ENCODE measurements at places on chromosomes 1 and 21.

- no peak for DNase-seq
Measured at GRCh38 chr1:199690496-199690895, 337.0 kb upstream of the NR5A2 start.

DNA sequence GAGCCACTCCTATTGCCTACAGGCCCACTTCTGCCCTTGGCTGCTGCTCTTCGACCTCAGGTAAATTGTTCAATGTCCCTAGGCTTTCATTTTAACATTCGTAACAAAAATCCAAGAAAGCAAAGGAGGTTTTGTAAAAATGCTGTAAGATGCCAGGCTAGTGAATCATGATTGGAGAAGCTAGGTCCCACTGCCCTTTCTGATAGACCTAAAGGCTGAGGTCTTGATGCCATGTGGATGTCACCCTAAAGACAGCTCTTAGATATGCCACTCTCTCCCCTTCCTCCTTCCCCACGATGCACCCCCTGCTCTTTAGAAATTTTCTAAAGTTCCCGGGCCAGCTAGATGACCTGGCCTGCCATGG is 9.9 kb upstream of the TMEM39B start:
- no peak for DNase-seq

GRCh38 chr1:184507165-184507564 is 120.3 kb downstream of the C1orf21 start:
- DNase-seq, result no peak

GRCh38 chr1:98550076-98550475 is 111.4 kb upstream of the SNX7 start:
- no peak for DNase-seq

DNA sequence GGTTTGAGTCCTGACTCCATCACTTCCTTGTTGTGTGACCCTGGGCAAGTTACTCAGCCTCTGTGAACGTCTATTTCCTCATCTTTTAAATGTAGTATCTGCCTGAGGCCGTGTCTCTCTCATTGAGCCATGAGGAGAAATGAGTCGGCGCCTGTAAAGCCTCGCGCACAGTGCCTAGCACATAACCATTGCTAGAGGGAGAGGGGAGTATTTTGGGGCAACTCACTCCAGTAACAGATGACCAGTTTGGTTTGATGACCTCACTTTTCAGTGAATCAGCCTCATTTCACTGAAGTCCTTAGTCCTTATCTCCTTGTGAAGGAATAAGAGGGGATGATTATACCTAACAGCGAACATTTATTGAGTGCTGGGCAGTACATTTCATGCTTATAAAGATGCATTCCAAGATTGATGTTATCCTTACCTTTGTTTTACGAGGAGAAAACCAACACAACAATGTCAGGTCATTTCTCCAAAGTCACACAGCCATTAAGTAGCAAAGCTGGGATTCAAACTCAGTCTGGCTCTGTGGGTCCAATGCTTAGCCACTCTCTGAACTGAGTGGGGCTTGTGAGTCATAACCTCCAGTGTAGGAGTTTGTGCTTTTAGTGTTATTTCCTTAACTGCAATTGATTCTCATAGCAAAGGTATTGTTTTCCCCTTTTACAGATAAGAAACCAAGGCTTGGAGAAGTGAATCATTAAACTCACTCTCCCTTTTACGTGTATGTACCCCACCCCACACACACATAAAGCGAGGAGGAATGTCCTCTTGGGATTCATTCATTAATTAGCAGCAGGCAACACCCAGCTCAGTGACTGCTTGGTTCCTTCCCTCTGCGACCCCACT is 25.9 kb downstream of the KCNC4 start:
- DNase-seq, result no peak

DNA sequence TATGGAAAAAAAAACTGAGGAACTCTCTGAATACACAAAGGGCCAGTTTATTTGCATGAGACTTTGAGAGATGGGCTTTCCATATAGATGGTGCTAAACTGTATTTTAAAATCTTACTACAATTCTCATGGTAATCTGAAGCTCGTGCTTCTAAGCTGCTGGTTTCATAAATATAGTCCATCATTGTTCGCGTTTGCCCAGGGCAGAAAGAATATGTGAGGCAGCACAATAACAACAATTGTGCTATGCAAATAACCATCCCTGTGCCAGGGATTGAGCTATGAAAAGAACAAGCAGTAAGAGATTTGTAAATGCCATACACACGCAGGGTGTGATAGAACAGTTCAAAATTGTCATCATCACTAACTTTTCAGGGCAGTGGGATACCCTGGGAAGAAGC is 4.9 kb upstream of the EPS15 start:
- DNase-seq, result no peak

DNA sequence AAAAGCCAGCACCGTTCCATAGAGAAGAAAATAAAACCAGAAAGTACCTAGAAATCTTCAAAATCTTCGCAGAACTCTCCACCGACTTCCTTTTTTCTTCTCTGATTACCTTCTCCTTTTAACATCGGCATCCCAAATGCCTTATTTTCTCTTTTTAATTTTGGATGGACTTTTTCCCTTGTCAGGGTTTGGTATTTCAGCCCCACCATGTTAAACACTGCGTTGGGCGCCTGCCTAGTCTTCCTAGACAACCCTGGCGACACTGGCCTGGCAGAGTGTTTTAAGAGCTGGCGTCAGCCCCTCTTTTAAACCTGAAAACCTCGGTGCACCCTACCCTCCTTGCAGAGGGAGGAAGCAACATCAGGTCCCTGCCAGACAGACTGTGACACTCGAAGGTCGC is 66.0 kb upstream of the EFHD2 start:
- no peak for DNase-seq

DNA sequence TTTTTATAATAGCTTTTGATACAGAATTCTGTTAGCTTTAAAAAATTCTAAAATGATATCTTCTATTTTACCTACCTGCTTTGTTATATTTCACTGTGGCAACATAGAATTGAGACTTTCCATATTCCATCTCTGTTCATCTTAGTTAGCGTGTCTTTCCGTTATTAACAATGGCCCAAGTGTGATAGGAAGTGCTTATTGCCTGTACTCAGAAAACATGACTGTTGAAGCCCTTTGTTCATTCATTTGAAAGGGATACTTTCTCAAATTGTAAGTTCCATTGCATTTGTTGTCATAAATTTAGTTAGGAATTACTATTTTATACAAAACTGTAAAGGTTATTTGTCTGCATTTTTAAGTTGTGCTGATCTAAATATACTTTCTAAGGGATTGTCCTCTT is 73.1 kb downstream of the LAMC1 start:
- DNase-seq, result no peak

DNA sequence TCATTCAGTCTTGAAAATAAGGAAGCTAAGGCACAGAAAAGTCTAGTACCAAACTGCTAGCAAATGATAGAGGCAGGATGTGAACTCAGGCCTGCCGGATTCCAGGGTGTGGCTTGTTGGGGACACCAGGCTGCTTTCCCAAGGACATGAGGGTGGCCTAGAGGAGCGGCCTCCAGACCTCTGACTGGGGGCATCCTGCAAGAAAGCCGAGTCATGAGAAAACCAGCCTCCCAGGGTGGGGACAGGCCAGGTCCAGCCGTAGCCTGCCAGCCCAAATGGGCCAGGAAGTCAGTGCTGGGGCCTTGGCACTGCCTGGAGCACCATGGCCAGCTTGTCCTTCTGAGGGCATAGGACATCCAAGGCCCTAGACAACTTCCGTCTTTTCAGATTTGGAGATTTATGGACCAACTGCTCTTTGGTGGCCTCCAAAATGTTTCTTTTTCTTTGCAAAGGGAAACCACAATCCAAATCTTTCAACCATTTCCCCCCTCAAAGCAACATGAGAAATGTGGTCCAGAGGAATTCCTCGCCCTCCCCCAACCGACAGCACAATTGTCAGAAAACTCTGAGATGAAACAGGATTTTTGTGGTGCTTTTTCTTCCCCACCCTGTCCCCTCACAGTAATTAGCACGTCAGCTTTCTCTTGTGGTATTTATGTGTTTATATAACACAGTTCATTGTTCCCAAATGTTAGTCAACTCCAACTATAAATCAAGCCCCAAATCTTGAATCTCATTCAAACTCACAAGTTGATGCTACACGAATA is 212.3 kb downstream of the KAZN start:
- DNase-seq, result no peak

GRCh38 chr1:155850345-155850744 is 6.7 kb downstream of the GON4L start:
- no peak for DNase-seq

DNA sequence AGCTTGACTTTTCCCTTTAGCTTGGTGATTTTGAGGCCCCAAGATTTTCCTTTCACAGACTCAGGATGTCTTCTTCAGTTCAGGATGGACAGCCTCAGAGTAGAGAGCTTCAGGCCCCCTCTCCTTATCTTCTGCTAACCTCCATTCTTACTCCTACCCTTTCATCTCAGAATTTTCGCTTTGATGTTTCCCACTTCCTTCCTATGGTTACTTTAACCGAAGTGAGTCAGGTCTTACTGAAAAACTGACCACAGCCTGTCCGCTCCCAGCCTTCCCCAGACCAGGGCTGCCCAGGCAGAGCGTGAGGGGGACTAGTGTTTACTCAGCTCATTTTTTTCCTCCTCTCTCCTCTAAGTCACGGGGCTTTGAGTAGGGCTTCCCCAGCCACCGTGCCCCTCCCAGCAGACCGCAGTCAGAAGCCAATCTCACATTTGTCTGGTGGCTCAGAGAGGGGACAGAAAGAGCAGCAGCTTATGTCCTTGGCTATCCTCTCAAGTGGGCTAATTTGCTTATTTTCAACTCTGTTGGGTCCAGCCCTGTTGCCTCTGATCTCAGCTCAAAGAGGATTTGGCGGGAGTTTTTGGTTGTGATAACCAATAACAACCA is 4.2 kb upstream of the IL19 start:
- DNase-seq, result peak; percentile 82

DNA sequence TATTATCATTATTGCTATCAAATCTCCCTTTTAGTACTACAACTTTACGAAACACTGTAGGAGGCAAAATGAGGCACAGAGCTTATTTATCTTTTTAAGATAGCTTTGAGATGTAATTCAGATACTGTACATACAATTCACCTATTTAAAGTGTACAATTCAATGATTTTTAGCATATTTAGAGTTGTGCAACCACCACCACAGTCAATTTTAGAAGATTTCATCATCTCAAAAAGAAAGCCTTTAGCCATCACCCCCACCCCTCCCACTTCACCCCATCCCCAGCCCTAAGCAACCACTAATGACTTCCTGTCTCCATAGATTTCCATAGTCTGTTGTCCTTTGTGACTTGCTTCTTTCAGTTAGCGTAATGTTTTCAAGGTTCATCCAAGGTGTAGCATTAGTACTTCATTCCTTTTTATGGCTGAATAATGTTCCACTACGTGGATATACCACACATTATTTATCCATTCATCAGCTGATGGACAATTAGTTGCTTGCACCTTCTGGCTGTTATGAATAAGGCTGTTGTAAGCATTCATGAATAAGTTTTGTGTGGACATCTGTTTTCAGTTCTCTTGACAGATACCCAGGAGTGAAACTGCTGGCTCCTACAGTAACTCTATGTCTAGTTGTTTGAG is 9.4 kb upstream of the CAPN9 start:
- no peak for DNase-seq

- no peak for DNase-seq
Measured at GRCh38 chr1:87129606-87130005, 199.1 kb upstream of the LMO4 start.

DNA sequence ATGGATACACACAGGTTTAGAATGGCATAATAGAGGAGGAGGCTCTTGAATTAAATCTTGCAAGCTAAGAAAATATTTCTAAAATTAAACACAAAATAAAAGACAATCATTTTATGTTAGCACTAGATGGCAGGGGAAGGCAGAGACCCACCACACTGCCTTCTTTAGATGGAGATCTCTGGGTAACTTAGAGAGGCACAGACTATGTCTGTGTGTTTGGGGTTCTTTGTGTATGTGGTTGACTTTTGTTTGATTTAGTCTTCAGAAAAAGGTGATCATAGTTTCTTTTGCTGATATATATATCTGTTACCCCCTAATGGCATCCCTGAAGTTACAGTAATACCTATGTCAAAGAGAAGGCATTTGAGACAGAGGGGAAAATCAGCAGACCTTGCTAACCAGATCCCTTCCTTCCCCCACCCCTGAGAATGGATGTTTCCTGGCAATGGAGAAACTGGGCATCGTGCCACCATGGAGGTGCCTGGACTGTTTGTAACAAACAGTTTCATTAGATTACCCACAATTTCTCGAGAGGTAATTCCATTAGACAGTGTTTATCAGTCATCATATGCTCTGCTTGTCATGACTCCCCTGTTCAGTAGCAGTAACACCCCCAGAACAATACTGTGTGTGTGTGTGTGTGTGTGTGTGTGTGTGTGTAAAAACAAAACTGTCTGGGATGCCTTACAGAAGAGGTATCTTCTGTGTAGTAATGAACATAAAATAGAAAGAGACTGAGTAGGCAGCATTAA is 228.3 kb upstream of the DEPDC1 start:
- no peak for DNase-seq

GRCh38 chr1:23174426-23175110 is 5.9 kb upstream of the LUZP1 start:
- no peak for DNase-seq

GRCh38 chr1:245961137-245961540 is 545.9 kb downstream of the SMYD3 start:
- no peak for DNase-seq

DNA sequence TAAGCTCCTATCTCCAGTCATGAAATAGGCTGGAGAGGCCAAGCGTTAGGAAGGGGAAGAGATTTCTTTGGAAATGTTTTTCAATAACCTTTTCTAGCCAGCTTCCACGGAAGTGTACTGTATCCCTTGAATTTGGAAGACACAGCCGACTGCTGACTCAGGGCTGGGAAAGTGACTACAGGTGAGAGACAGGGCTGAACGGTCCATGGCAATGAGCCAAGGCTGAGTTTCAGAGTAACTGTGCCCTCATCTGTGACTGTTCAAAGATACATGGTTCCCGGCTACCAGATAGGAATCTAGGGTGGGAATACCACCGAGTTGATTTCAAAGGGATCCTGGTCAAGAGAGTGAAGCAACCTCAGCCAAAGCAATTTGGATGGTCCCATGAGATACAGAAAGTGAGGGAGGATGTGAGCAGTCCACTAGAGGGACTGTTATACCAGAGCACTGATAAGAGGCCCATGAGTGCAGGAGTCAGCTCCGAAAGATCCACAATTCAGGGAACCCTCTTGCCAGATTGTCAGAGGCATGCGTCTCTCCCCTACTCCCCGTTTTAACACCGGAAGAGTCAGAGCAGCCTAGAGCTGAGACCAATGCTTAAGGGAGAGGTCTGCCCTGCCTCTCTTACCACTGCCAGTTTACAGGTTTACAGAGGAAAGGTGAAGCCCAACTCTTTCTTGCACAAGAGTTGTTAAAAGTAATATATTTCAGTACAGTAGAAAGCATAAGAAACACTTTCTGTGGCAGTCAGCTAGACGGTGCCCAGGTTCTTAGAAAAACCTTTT is 3.2 kb upstream of the KRTAP19-8 start:
- no peak for DNase-seq

DNA sequence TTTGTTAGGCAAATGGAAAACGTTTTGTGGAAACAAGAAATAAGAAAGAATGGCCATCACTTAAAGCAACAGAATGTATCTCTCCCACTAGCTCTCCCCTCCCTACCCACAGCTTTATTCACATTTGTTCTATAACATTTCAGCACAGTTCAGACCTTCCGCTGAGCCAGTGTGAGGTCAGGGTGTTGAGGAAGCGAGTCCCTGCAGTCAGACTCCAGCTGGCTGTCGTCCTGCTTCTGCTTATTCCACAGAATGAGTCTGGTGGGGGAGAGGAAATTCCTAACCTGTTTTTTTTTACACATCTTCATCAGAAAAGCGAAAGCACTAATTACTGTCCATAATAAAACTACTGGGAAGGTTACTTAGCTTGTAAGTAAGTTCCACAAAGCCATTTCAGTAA is 39.0 kb downstream of the MRPL39 start:
- peak; percentile 75 for DNase-seq
